ENCODE measurements at places on chromosomes 3 and 15.
A peak's percentile ranks its signal among the peaks of the same experiment; 100 is the strongest.

DNA sequence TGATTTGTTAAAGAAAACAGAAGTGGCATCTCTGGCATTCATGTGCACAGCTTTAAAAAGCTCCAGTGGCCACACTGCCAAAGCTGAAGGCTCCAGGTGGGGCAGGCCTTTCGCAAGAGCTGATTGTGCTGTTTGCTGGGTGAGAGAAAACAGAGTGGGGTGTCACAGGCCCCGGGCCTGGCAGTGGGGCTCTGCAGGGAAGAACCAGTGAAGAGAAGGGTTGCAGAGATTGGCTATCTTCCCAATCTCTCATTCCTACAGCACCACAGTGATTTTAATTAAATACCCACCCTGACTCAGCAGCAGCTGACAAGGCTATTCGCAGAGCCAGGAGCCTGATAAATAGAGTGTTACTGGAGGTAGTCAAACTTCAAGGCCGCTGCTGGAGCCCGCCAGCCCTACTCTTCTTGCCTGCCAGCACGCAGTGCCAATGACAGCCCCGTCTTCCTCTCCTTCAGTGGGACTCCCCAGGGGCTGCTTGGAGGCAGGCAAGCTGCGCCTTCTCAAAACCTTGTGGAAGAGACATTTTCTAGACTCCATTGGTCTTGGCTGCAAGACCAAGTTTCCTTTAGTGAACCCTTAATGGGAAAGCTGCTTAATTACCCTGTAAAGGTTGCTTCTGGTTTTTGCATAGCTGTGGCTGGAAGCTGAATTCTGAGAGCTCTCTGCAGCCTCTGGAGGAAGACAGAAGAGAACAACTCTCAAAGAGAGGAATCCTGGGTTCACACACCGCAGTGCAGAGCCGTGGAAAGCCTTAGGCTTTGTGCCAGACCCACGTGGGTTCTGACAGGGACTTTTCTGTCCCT, 225.8 kb upstream of the SLCO3A1 start:
- peak; percentile 76 for DNase-seq

- no peak for DNase-seq
Measured at GRCh38 chr3:139745831-139746230, 68.1 kb upstream of the NMNAT3 start.

GRCh38 chr3:126109880-126110235, 25.9 kb upstream of the SLC41A3 start:
- DNase-seq: peak; percentile 44

- no peak for DNase-seq
Measured at GRCh38 chr3:22231061-22231460, 480.1 kb upstream of the ZNF385D start.

GRCh38 chr3:159852821-159853505, 135.7 kb upstream of the IL12A start:
- DNase-seq: no peak

GRCh38 chr3:33023176-33024136, 72.0 kb downstream of the CCR4 start:
- DNase-seq: no peak

DNA sequence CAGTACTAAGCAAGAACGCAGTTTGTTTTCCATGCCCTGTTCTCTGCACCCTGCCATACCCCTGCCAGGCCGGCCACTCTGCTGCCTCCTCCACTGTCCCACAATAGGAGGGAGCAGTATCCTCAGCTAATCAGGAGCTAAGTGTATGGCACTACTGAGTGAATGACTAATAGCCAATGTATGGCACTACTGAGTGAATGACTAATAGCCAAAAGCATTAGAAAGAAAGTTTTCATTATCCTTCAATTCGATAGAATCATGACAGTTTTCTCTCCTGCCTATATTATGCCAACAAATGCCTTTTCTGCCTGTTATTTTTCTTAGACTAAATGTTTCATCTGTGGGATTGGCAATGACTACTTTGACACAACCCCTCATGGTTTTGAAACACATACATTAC, 107.5 kb upstream of the CHRM5 start:
- no peak for DNase-seq

- no peak for DNase-seq
Measured at GRCh38 chr15:83205725-83206324, 1.8 kb downstream of the HDGFL3 start.

Data from left lobe of liver (tissue), 2 donors.